ENCODE measurements at places on chromosomes 1 and 21.

DNA sequence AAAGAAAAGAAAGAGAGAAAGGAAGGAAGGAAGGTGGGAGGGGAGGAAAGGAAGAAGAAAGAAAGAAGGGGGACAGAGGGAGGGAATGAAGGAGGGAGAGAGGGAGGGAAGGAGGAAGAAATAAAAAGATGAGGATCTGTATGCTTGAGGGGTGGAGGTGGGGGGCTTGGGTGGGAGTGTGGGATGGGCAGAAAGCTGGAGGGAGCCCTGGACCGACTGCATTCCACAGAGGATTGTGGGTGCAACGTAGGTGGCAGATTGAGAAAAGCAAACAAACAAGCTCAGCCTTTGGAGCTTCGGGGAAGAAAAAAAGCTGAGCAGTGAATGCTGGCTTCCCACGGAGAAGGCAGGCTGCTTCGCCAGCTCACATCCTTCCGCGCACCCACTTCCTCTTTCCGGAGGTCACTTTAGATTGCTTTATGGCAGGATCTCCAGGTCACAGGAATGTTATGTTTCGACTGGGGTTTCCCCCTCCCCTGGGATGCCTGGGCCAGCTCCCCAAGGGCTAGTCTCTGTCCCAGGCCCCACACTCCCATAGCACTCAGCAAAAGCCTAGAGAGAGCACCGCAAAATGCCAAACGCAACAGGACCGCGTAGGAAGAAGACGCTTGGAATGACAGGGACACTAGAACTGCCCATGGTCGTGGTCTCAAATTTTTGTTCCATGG lies 20.7 kb upstream of the LGALS8 start:
- peak; percentile 72 for DNase-seq
- H3K27ac ChIP-seq = peak overlapping the region; percentile 72
- H3K4me3 ChIP-seq = peak overlapping the region; percentile 14
- H3K4me1 ChIP-seq = peaks cover 14% of the 10 kb centered on the region

GRCh38 chr1:85849660-85850059 lies 141.4 kb upstream of the ZNHIT6 start:
- H3K4me3 ChIP-seq = no peak overlapping the region
- peaks cover 3% of the 10 kb centered on the region for H3K36me3 ChIP-seq
- no peak for DNase-seq
- no peak overlapping the region for H3K27ac ChIP-seq

DNA sequence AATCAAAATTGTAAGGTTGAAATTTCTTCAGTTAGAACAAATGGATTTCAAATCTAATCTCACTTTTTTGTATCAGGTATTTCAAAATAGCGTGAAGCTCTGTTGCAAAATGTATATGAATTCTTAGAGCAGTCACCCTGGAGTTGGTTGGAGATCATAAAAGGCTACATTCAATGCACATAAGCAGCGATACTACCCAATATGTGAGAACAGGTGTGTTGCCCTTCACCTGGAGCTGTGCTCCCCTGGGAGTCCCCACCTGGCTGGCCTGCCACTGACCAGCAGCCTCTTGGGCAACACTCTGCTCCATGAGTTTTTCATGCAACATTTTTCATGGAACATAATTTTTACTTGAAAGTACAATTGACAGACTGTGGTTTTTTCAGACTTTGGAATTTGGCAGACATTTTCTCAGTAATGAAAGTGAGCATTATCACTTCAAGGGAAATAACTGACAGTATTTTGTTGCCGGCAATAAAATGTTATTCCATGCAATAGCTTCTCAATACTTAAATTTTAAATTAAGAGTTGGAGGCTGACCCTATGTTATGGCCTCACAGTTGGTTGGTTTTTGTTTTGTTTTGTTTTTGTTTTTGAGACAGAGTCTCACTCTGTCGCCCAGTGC lies 95.1 kb downstream of the ST3GAL3 start:
- H3K4me3 ChIP-seq = no peak overlapping the region
- no peak overlapping the region for H3K27ac ChIP-seq
- DNase-seq = no peak
- H3K36me3 ChIP-seq = peaks cover 4% of the 10 kb centered on the region
- no peaks in the 10 kb centered on the region for H3K27me3 ChIP-seq
- H3K4me1 ChIP-seq = no peaks in the 10 kb centered on the region

- H3K4me3 ChIP-seq = no peak overlapping the region
- H3K27me3 ChIP-seq = no peaks in the 10 kb centered on the region
- H3K36me3 ChIP-seq = no peaks in the 10 kb centered on the region
- no peak for DNase-seq
- H3K27ac ChIP-seq = no peak overlapping the region
Observed at GRCh38 chr1:56924116-56924515, 41.7 kb downstream of the C8B start.

GRCh38 chr1:194280463-194280862 lies 1094.0 kb upstream of the B3GALT2 start:
- DNase-seq = no peak
- H3K27me3 ChIP-seq = no peaks in the 10 kb centered on the region
- no peak overlapping the region for H3K4me3 ChIP-seq

GRCh38 chr1:51276286-51276685 lies 40.2 kb downstream of the RNF11 start:
- no peak overlapping the region for H3K4me3 ChIP-seq
- H3K4me1 ChIP-seq = no peaks in the 10 kb centered on the region
- no peak overlapping the region for H3K27ac ChIP-seq
- no peaks in the 10 kb centered on the region for H3K27me3 ChIP-seq

DNA sequence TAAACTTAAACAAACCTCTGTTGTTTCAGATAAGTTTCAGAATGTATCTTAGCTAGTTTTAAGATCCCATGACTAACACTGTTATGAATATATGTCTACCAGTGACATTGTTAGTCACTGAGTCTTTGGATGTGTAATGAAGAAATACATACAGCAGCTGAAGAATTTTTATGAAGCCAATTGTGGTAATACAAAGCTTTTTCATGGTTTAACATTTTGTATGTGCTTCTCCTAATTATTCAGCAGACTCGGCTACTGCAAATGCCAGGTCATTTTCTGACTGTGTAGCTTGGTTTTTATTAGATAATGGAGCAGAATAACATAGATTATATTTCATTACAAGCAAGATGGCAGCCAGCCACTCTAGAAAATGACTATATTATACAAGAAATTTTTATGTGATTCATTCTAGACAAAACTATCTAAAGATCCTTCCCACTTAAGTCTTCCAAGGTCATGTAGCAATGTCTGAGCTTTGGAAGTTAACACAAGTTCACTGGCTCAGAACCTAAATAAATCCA lies 147.8 kb downstream of the TNFSF18 start:
- no peak for DNase-seq
- H3K36me3 ChIP-seq = no peaks in the 10 kb centered on the region
- H3K27me3 ChIP-seq = no peaks in the 10 kb centered on the region
- H3K27ac ChIP-seq = no peak overlapping the region

DNA sequence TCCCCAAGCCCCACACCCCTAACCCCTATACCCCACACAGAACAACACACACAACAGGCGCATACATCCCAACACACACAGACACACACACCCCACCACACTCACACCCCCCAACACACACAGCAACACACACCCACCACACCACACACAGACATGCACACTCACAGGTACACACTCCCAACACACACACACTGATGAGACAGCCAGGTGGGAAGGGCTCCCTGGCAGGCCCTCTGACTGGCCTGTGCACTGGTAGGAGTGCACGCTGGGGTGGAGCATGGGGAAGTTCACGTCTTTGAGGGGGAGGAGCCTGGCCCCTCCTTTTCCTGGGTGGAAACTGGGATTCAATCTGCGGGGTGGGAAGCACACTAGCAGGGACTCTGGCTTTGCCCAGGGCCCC lies 116.7 kb downstream of the RHOU start:
- DNase-seq = no peak
- no peaks in the 10 kb centered on the region for H3K27me3 ChIP-seq
- peaks cover 4% of the 10 kb centered on the region for H3K4me1 ChIP-seq

- H3K36me3 ChIP-seq = no peaks in the 10 kb centered on the region
- DNase-seq = no peak
- no peak overlapping the region for H3K27ac ChIP-seq
- peaks cover 32% of the 10 kb centered on the region for H3K4me1 ChIP-seq
- no peak overlapping the region for H3K4me3 ChIP-seq
Observed at GRCh38 chr1:42955311-42956063, 3.2 kb downstream of the SLC2A1 start.

- H3K27ac ChIP-seq = peak within 1 kb of the TSS; percentile 92
- DNase-seq = peak; percentile 79
- peaks cover 10% of the 10 kb centered on the region for H3K4me1 ChIP-seq
- H3K36me3 ChIP-seq = no peaks in the 10 kb centered on the region
- peak within 1 kb of the TSS; percentile 91 for H3K4me3 ChIP-seq
Observed at GRCh38 chr1:225427235-225428067, at the start of gene LBR. TSS of gene LBR (minus strand) at chr1:225428038. CDS start at chr1:225424075, 3,963 bp downstream.

DNA sequence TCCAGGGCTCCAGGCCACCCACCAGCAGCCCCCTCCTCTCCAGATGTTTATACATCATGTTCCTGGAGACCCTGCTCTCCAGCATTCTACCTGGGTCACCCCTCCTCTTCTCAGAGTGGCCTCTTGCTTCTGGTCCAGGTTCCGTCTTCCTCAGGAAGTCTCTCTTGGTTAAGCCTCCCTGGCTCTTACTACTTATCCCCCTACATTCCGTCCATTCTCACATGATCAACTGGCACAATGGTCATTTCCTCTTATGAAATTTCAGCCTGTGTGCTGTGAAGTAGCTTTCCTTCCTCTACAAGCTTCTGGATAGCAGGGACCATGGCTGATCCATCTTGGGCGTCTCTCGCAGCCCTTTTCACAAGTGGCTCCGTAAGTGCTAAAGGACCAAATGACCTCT lies 33.9 kb upstream of the ATP2B4 start:
- no peaks in the 10 kb centered on the region for H3K27me3 ChIP-seq
- no peaks in the 10 kb centered on the region for H3K36me3 ChIP-seq
- peak; percentile 43 for DNase-seq
- peaks cover 7% of the 10 kb centered on the region for H3K4me1 ChIP-seq

Data from lung (tissue), 17 donors.